Activated CD4-positive, alpha-beta T cell treated with anti-CD3 and anti-CD28 coated beads, Interleukin-2, amount 50 U/mL, for 4 hours (primary cell): ENCODE measurements at places on chromosomes 6 and 20.
A peak's percentile ranks its signal among the peaks of the same experiment; 100 is the strongest.

DNA sequence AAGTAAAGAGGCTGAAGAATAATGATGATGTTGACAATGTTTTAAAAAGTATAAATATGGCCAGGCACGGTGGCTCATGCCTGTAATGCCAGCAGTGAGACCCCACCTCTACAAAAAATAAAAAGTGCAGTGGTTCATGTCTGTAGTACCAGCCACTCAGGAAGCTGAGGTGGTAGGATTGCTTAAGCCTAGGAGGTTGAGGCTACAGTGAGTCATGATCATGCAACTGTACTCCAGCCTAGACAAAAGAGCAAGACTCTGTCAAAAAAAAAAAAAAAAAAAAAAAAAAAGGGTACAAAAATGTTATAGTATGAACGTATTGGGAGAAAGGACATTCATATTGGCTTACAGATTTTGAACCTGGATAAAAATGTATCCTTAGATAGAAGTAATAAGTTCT lies 543.1 kb upstream of the IRAK1BP1 start:
- no peak for DNase-seq

DNA sequence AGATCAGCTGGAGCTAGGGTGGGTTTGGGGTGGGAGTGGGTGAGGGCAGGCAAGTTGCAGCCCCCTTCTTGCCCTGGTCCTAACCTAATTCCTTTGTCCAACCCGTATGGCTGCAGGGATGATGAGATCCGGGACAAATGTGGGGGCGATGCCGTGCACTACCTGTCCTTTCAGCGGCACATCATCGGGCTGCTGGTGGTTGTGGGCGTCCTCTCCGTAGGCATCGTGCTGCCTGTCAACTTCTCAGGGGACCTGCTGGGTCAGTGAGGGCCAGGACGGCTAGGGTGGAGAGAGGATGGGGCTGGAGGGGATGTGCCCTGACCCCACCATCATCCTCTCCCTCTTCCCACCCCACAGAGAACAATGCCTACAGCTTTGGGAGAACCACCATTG lies 12.0 kb downstream of the TMEM63B start:
- no peak for DNase-seq

GRCh38 chr6:144285798-144286502 lies 815 bp downstream of the UTRN start:
- DNase-seq: peak; percentile 18

DNA sequence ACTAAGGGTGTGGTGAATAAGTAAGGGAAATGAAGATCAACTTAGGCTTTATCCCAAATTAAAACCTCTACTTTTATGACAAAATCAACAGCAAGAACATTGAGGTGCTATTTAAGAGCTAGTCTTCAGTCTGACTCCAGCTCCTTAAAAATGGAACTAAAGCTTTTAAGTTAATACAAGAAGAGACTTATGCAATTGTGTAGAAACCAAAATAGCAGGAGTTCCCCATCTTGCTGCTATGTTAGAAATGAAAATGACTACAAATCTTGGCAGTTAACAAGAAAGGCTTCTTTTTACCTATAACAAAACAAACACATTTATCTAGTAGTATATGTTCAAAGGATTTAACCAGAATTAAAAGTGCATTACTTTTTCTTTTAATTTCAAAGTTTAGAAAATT lies 25.7 kb downstream of the HMGN3 start:
- DNase-seq: no peak

DNA sequence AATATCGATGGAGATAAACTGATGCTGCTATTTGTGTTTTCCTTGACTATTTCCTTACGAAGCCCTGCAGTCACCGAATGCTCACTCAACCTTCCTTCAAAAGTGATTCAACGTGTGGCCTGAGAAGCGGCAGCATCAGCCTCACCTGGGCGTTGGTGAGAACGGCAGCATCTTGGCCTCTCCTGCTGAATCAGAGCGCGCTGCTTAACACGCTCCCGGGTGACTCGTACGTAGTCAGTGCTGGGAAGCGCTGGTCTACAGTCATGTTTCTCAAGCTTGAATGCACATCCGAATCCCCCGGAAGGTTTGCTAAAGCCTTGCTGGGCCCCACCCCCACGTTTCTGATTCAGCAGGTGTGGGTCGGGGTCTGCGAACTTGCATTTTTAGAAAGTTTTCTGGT lies 214.1 kb upstream of the RREB1 start:
- no peak for DNase-seq

DNA sequence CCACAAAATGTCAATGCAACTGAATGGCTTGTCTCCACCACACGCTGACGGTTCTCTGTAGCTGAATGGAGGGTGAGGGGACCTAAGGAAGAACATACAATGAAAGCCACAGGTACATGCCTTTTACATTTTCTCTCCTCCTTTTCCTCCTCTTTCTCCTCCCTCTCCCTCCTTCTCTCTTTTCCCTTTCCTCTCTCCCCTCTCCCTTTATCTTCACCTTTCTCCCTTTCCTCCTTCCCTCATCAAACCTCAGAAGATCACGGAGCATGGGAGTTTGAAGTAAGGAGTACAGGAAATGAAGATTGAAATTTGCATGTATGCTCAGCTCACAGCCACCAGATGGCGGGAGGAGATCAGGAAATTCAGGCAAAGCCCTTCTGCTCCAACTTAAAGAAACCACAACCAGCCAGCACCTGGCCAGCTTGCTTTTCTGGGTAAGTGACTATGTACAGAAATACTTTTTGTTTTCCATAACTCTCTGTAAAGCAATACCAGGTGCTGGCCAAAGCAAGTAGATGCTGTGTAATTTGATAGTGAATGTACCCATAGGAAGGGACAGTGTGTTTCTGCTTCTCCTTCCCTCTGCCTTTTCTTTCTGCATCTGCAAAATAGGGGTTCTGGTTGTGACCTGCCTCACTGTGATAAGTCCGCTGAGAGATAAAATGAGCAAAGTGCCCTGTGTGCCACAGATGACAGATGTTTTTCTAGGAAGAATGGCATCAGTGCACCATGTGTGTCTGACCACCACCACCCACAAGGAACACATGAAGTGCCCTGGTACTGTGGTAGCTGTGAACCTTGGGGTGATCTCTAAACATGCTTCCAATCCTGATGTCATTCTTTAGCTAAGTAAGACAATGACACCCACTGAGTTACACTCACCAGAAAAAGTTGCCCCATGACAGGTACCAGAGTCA lies 18.6 kb upstream of the FOXO3 start:
- peak; percentile 62 for DNase-seq

GRCh38 chr6:39494998-39495397 lies 172.5 kb upstream of the KCNK16 start:
- DNase-seq: no peak

- DNase-seq: no peak
These were observed 243.8 kb upstream of the PMEPA1 start for GRCh38 chr20:57953638-57954037.

DNA sequence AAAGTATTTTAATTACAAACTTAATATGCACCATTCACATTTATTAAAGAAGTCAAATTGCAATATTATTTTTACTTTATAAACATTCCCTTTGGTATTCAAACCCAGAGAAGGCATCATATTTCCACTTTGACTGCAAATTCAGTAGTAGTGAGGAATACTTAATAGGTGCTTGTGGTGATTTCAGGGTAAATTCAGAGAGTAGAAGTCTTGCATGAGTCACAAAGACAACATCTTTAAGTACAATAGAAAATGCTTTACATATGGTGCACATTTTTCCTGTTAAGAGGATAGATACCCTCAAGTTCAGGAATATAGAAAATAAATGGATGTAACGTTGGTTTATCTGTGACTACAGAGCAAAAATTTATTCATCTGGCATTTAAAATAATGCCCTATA lies 390.2 kb downstream of the TENT5A start:
- DNase-seq: no peak

DNA sequence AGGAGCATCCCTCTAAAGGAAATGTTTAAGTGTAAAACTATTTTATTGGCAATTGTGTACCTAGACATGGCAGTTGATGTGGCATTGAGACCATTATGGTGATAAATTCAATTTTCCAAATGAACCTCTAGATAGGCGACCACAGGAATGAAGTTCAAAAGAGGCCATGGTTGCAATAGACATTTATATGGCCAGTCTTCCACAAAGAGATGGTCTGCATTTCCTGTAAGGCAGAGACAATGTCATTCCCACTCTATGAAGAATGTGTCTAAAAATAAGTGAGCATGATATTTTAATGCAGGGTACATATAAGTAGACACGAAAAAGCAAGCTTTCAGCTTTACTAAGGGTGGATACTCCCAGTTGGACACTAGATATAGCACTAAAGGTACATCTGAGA lies 40.9 kb downstream of the THEMIS start:
- no peak for DNase-seq

DNA sequence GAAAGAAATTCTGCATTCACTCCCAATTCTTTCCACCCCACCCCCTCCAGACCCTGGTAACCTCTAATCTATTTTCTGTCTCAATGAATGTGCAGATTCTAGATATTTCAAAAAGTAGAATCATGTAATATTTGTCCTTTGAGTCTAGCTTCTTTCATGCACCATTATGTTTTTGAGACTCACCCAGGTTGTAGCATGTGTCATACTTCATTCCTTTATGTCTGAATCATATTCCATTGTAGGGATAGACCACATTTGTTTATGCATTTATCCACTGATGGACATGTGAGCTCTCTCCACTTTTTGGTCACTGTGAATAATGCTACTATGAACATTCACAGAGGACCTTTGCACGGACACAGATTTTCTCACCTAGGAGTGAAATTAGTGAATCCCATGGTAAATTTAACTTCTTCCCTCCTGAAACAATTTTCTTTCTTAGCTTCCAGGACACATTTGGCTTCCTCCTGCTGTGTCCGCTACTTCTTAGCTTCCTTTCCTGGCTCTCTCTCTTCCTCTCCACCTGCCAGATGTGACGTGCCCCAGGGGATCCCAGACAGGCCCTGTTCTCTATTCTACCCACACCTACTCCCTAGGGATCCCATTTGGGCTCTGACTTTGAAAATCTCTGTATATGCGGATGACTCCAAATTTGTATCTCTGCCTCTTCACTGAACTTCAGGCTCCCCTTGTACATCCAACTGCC lies 24.1 kb upstream of the ARFGEF2 start:
- no peak for DNase-seq

- no peak for DNase-seq
These were observed 20.5 kb downstream of the CEBPB start for GRCh38 chr20:50211091-50211490.

DNA sequence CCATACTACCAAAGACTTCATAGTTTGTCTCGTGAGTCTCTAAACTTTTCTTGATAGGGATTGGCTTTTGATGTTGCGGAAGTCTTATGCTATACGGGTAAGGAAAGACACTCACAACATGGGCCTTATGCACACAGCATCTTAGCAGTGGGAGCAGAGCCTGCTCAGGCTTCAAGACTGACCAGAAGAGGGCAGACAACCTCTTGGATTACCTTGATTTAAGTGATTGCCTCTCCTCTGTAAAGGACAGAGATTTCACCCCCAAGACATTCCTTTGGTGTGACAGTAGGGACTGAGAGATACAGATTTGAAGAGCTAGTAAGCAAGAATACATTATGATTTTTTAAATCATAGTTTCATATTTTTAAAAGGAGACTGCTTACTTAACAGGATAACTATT lies 71.0 kb upstream of the SAMD3 start:
- no peak for DNase-seq

DNA sequence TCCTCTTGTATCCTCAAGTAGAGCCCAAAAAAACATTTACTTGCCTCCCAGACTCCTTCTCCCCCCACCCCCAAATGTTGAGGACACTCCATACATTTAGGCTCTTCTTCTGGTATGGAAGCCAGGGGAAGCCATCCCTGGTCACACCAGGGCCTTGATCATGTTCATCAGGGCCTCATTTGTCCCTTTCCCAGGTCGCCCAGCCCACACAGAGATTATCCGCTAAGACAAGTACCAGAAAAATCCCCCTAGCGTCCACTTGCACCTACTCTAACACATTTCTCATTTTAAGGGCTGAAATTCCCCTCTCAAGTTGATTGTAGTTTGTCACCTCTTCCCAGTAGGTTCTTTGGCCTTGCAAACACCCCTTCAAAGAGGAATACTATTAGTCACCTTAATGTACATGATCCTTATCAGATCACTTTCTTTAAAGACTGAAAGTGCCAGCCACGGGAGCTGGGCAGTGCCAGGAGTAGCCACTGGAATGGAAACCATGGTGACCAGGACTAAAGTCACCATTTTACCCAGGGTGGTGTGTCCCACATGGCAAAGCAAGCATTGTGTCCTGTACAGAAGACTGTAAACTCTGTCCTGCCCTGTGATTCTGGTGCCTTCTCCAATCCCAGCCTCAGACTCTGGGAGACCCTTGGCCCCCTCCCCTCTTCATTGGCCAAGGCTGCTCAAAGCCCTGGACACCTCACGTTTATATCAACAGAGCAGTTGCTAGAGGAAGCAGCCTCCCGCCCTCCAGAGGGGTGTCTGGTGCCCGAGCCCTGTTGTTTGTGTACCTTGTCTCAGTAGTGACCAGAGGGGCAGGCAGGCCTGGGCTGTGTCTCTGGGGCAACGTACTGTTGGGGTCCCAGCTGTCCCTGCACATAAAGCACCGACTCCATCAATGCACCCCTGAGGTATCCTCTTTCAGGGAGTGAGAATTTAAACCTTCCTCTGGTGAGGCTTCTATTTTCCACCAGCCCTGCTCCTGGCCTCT lies 5.0 kb upstream of the APOBEC2 start:
- DNase-seq: no peak

- no peak for DNase-seq
These were observed 15.7 kb upstream of the DNAAF9 start for GRCh38 chr20:3423126-3423525.

DNA sequence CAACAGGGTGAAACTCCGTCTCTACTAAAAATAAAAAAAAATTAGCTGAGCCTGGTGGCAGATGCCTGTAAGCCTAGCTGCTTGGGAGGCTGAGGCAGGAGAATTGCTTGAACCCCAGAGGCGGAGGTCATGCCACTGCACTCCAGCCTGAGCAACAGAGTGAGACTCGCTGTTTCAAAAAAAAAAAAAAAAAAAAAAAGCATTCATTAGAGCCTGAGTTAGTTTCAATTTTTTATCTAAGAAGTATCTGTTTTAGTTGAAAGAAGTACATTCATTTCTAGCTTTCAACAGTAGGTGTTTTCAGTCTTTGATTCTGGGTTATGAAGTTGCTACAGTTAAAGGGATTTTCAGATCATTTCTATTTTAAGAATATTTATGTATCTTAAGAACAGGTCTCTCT lies 42.2 kb downstream of the ZNF292 start:
- no peak for DNase-seq

DNA sequence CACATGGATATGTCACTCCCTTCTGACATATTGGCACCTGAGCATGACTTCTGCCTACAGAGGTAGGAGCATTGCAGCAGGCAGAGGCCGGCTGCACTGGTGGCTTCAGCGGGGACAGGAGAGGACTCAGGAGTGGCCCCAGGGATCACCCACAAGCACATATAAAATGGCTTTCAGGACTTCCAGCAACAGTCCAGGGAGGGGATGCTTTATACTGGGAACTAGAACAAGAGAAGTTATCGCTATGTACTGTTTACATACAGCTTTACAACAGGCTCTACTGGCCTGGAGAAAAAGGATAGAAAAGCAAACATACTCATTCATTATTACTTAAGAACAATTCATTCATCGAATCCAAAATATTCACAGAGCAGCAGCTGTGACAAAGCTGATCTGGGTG lies 337.8 kb downstream of the THBS2 start:
- DNase-seq: no peak

GRCh38 chr6:142478117-142478516 lies 176.3 kb downstream of the ADGRG6 start:
- peak; percentile 6 for DNase-seq
